ENCODE measurements at places on chromosomes 4 and X.

DNA sequence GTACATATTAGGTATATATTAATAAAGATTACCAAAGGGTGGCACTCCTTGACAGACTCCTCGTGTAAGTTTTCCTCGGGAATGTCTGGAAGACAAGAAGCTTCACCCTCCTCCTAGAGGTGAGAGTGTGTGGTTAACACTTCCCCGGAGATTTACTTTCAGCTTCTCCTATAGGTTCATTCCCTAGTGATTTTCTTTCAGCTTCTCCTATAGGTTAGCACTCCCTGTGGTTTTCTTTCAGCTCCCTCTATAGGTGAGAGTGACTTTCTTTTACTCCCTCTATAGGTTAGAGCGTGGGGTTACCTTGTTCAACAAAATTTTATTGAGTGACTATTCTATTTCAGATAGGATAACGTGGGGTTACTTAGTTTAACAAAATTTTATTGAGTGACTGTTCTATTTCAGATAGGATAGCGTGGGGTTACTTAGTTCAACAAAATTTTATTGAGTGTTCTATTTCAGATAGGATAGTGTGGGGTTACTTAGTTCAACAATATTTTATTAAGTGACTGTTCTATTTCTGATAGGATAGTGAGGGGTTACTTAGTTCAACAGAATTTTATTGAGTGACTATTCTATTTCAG is 106.0 kb upstream of the PLAC1 start:
- peak; percentile 31 for DNase-seq

- no peak for DNase-seq
These were observed 1957.4 kb upstream of the TENM3 start for GRCh38 chr4:180285796-180286195.

GRCh38 chr4:48224606-48225005 is 45.0 kb downstream of the TEC start:
- no peak for DNase-seq

DNA sequence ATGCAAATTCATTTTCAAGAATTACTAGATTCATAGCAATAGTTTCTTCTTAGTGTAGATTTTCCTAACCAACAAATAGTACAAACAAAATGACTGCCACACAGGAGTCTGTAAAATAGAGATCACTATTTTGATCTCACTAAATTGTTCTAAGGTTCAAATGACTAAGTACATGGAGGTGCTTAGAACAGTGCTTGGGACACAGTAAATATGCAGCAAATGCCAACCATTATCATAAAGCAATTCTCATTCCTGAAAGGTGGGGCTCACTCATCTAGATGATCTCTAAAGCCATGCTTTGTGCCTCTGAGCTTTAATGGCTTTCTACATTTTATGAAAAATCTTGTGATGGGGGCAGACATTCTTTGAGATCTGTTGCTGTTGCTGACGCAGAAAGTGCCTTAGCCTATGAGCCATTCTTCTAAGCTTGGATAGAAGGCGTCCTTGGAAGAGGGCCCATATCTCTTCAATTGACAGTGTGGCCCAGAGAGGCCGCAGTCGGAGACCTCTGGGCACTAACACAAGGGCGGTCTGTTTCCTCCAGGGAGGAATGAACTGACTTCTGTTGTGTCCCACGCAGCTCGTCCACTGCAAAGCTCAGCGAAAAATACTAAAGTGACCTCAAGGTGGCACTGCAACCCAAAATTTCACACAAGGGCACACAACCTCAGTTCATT is 23.5 kb downstream of the TLR10 start:
- DNase-seq, result no peak

- DNase-seq, result no peak
These were observed 18.6 kb downstream of the ZCCHC4 start for GRCh38 chr4:25330905-25331808.

DNA sequence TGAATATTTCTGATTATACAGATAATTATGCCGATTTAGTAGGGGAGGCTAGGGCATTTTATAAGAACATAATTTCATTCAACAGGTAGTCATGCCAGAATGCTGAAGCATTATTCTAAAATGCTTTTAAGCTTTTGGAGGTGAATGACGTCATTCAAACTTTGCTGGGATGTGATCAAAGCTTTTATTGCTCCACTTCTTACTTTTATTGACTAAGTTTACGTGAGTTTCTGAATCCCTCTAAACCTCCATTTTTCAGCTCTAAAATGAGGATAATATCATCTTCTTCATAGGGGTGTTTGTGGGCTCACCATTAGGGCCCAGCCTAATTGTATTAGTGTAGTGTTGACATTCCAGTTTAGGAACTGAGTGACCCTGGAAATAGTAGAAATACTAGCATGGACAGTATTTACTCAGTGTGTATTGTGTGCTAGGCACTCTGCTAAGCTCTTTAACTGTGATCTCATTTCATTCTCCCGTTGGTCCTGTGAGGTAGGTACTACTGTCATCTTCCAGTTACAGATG is 3.0 kb downstream of the WWC2 start:
- DNase-seq, result no peak

- DNase-seq, result no peak
These were observed 67.5 kb upstream of the CLDN34 start for GRCh38 chrX:9899640-9900111.

DNA sequence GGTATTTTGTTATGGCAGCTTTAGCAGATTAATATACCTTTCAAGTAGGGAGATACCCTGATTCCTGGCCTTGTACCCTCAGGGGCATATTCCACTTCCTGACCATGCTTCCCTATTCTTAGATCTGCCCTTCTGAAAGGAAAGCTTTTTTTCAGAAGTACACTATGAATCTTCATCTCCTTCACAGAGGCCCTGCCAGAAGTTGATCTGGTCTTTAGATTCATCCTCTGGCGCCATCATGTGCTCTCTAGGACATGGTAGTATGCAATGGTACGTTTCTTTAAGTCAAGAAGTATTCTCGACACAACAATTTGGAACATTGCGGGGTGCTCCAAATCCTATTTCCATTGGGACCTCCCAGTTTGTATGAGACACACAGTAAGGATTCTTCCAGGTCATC is 39.6 kb upstream of the DIPK2B start:
- DNase-seq, result no peak

- no peak for DNase-seq
These were observed 20.4 kb downstream of the FAM184B start for GRCh38 chr4:17761062-17761461.

- no peak for DNase-seq
These were observed 369.8 kb upstream of the LCORL start for GRCh38 chr4:18391354-18391728.
